ENCODE measurements at places on chromosomes 13 and 19.

DNA sequence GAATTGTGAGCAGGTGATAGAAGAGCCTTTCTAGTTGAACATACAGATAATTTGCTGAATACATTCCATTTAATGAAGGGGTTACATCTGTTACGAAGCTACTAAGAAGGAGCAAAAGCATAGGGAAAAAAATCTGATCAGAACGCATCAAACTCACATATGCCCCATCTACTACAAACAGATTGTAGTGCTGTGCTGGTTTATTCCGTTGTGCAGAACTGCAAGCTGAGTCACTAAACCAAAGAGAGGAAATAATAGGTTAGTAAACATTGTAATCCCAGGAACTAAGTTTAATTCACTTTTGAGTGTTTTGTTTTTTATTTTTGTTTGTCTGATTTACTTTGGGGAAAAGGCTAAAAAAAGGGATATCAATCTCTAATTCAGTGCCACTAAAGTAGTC, 136.3 kb downstream of the CDK8 start:
- DNase-seq = no peak

- DNase-seq = peak; percentile 97
These were observed at the start of gene LILRB4 for GRCh38 chr19:54662730-54663129. LILRB4 (plus strand) TSS chr19:54662985; CDS start chr19:54663034, 49 bp downstream.

GRCh38 chr13:30576528-30576927, 41.2 kb upstream of the USPL1 start:
- peak; percentile 14 for DNase-seq

GRCh38 chr13:27869436-27870095, 50.2 kb upstream of the PDX1 start:
- no peak for DNase-seq

DNA sequence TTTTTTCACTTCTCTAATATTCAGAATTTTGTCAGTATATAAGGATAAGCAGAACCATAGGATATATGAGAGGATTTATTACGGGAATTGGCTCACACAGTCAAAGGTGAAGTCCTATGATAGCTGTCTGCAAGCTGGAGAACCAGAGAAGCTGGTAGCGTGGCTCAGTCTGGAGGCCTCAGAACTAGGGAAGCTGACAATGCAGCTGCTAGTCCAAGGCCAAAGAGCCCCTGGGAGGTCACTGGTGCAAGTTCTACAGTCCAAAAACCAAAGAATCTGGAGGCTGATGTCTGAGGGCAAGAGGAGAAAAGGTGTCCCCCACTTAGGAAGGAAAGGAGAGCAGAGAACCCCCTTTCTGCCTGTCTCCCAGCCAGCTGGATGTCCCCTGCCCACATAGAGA, 114.4 kb downstream of the RNF17 start:
- no peak for DNase-seq

DNA sequence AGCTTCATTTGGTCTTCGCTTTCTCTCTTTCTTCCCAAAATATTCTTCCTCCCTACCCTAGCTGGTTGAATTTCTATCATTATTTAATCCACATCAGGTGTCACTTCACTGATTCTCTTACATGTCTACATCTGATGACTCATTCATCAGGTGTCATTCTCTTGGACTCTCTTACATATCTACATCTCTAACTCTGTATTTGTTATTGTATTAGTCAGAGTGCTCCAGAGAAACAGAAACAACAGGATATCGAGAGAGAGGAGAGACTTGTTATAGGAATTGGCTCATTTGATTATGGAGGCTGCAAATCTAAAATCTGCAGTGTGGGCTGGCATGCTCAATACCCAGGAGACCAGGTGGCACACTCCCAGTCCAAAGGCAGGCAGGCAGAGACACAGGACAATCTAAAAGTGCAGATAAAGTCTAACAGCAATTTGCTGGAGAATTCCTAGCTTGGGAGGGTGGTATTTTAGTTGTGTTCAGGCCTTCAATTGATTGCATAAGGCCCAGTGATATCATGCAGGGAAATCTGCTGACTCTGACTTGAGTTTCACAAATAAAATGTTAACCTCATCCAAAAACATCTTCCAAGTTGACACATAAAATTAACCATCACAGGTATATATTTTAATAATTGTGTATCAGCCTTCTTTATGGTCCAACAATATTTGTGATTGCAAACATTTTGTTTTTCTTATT, 541.4 kb upstream of the SLITRK5 start:
- no peak for DNase-seq

DNA sequence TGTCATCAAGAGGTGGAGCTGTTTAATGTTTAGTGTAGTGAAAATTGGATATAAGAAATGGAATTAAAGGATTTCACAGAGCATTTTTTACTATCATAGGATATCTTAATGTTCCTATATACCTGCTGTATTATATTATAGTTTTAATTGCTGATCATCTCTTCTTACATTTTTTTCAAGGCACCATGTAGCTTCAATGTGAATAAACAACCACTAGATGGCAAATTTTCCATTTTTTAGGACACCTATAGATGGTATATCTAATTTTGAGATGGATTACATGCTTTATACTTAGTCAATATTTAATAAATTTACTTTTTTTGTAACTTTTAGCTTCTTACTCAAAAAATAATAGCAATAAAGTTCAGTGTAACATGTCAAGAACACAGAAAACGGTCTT, 9.0 kb upstream of the ATXN8OS start:
- no peak for DNase-seq

DNA sequence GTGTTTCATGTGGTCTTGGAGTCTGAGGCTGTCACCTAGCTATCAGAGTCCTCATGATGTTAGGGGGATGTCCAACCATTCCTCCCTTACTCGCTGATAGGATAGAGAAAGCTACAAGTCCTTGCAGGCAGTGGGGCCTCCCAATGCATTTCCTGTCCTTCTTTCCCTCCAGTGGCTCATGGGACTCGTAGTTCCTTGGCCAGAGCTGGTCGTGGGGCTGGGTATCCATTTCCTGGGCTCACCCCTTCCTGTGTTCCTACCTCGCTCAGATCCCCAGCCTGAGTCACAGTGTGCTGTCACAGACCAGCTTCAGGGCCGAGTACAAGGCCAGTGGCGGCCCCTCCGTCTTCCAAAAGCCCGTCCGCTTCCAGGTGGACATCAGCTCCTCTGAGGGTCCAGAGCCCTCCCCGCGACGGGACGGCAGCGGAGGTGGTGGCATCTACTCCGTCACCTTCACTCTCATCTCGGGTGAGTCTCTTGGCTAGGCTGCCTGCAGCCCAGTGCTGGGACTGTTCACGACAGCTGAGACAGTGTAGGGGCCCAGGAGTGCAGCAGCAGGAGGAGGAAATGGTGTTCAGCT, 19.1 kb downstream of the TMEM150B start:
- no peak for DNase-seq

- DNase-seq = peak; percentile 42
These were observed 6.5 kb upstream of the OPA3 start for GRCh38 chr19:45591004-45591637.

DNA sequence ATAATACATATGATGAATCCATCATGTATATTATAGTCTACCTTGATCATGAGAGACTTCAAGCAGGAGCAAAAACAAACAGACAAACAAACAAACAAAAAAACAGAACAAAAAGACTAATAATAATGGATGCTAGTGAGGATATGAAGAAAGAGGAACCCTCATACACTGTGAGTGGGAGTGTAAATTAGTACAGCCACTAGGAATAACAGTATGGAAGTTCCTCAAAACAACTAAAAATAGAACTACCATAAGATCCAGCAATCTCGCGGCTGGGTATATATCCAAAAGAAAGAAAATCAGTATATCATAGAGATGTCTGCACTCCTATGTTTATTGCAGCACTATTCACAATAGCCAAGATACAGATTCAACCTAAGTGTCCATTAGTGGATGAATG, 7.0 kb upstream of the DLEU7 start:
- DNase-seq = peak; percentile 71

DNA sequence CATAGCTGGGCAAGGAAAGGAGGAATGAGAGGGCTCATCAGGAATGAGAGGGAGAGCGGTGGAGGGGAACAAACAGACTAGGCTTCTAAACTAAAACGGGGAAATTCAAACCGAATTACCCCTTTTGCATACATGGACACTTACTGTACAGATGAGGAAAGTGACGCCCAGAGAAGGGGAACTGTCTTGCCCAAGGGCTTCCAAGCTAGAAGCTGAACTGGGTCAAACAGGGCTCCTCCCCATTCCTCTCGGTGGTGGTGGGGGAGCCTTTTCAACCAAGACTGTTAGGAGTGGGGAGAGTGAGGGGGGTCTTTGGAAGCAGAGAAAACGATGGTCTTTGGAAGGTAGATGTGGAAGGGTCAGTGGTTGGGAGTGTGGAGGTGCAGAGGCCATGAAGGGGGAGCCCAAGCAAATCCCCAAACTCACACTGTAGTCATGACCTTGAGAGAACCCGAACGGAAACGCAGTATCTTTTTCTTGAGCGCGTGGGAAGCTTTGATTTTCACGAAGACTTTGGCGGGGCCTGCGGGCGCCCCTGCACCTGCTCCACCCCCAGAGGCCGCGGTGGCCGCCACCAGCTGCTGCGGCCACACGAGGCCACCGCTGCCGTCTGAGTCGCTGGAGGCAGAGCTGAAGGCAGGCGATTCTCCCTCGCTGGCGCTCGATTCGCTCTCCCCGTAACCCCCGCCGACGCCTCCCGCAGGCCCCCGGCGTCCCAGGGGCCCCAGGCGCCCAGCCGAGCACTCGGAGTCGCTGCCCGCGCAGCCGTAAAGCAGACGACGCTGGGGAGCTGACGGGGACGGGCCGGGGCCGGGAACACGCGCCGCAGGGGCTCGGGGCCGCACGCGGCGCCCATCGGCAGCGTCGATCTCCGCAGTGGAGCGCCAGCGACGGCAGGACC, 12.3 kb upstream of the GNG8 start:
- peak; percentile 81 for DNase-seq

DNA sequence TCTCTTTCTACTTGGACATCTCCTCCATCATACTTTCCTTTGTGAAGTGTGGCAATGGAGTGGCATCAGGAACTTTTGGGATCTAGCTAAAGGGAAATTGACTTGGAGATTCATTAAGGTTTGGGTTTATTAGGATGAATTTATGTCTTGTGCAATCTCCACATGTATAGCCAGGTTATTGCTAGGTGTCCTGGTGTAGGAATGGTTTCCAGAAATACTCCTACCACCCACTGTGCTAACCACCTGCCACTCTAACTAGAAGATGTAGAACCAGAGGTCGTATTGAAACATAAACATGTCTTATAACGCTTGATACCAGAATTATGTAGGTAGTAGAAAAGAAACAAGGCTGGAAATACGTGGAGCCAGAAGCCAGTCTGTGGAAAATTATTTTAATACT, 38.1 kb upstream of the MED4 start:
- DNase-seq = no peak

GRCh38 chr13:110200276-110200870, 106.6 kb downstream of the COL4A1 start:
- DNase-seq = no peak

DNA sequence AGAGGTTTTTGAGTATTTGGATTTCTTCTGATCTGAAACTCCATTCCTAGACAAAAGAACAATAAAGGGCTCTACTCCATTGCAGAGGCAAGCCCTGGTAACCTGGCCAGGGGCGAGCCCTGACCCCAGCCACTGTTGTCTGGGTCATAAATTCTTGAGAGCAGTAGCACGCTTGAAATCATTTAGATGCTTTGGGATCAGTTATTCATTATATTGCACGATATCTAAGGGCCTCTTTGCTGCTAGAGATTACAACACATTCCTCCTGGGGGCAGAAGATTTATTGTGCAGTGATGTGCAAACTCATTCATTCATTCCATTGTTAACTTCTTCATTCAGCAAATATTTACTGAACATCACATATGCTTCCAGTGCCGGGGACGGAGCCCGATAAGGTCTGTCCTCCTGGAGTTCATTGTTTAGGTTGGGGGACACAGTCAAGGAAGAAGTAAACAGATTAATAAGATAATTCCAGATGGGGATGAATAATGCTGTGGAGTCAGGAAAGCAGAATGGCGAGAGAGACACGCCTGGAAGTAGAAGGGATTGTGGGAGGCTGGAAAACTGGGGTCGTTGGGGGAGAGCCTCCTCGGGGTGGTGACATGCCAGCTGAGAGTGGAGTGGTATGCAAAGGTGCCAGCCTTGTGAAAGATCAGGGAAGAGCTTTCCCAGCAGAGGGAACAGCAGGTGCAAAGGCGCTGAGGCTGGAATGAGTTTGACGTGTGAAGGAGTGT, 34.9 kb downstream of the SIPA1L3 start:
- no peak for DNase-seq

DNA sequence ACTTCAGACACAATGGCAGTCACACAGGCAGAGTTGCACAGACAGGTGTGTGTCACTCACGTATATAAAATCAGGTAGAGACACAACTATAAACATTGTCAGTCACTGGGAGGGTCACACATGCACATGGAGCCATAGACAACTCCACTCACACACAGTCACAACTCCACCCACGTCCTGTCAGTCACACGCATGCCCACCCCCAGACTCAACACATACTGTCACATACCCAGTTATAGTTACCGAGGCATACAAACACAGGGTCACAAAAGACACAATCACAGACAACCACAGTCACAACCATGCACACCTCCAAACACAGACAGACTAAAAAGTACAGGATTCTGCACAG, 1.5 kb downstream of the NUMBL start:
- DNase-seq = no peak

DNA sequence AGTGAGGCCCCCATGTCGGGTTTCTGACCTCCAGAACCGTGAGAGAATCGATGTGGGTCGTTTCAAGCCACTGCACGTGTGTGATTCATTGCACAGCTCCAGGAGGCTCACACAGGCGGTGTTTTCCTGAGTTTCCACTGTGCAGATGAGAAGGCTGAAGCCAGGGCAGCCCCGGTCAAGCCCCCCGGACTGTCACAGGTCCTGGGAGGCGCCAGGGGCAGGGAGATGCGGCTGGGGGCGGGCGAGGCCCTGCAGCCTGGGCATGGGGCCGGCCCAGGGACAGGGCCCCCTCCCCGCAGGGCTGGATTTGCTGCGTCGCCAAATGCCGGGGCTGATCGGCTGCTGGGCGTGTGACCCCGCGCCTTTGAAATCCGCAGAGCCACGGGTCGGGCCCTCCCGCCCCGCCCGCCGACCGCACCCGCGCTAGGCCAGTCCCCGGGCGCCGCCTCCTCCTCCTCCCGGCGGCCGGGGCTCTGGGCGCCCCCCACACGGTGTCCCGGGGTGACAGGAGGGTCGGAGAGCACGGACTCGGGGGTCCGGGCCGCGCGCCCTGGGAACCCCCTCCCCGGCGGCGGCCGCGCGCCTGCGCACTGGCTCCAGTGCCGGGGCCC, 9.9 kb upstream of the MKNK2 start:
- DNase-seq = peak; percentile 68

DNA sequence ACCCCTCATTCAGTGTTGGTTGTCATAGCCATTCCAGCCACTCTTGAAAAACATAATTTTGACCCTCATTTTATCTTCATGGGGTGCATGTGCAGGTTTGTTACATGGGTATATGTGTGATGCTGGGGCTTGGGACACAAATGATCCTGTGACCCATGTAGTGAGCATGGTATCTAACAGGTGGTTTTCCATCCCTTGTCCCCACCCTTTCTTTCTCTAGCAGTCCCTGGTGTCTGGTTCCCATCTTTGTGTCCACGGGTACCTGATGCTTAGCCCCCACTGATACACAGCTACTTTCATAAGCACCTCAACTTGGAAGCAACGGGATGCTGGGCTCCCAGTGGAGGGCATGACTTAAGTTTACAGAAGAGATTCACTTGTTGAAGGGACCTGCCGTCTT, 373.5 kb downstream of the UQCRFS1 start:
- DNase-seq = no peak
